HAP-1 (cell line): ENCODE measurements at places on chromosomes 11 and 22.

DNA sequence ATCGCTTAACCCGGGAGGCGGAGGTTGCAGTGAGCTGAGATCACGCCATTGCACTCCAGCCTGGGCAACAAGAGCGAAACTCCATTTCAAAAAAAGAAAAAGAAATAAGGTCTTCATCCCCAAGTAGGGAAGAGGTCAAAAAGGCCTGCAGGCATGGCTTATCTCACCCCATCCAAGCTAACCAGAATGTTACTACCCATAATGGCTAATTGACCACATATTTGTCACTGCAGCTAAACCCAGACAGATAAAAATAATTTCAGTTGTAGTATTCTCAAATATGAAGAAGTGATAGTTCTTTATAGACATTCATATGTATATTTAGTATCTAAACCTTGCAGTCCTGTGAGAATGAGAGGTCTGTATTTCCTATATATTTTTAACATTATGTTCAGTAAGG is 17.8 kb downstream of the PIWIL4 start:
- DNase-seq, result no peak

GRCh38 chr22:31210556-31211421 is 1.3 kb upstream of the LIMK2 start:
- no peak for DNase-seq

DNA sequence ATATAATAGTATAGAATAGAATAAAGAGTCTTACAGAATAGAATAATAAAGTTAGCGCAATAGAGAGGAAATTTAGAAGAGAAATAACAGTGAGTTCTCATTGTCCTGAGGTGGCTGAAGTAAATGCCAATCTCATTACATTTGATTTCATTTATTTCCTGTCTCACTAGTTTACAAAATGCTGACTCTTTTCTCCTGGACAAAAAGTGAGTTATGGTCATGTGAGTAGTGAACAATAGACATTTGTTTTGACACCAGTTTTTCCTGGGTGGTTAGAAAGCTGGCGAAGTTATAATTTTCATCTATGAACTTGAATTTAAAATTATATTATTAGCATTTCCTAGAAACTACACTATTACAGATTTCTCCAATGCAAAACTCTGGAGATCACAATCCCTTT is 143.7 kb downstream of the TYR start:
- DNase-seq, result no peak

- no peak for DNase-seq
Measured at GRCh38 chr11:59012398-59013265, 73.3 kb downstream of the GLYATL1 start.

DNA sequence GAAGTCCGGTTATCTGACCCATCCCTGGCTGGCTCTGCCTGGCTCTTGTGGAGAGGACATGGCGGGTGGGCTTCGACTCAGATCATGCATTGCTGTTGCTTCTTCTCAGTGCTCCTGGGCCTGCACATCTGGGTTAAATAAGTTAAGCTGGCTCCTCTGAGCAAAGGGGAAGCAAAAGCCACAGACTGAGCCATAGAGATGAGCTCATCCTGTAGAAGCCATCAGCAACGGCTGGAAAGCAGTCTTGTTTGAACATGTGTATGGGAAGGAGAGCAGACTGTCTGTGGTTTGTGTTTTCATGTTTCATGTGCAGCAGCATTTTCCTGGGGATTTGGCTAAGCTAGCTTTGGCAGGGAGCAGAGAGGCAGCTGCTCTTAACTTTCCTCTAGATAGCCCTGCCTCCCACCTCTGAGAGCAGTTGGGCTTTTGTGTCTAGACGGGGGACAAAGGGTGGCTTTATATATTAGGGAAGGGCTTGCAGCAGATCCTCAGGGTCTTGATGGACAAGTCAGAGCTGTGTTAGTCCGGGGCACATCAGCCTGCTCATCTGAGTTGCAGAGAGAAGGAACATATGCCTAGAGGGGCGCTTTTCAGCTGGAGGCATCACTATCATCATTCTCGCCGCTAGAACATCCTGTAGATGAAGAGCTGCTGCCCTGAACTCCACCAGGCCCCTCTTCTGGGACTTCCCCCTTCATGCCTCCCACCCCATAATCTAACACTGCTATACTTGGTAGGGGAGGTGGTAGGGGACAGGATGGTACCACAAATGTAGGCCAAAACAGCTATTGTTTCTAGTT is 14.9 kb downstream of the DCPS start:
- DNase-seq, result no peak

GRCh38 chr11:70297341-70297740 is 26.9 kb downstream of the PPFIA1 start:
- DNase-seq, result no peak

DNA sequence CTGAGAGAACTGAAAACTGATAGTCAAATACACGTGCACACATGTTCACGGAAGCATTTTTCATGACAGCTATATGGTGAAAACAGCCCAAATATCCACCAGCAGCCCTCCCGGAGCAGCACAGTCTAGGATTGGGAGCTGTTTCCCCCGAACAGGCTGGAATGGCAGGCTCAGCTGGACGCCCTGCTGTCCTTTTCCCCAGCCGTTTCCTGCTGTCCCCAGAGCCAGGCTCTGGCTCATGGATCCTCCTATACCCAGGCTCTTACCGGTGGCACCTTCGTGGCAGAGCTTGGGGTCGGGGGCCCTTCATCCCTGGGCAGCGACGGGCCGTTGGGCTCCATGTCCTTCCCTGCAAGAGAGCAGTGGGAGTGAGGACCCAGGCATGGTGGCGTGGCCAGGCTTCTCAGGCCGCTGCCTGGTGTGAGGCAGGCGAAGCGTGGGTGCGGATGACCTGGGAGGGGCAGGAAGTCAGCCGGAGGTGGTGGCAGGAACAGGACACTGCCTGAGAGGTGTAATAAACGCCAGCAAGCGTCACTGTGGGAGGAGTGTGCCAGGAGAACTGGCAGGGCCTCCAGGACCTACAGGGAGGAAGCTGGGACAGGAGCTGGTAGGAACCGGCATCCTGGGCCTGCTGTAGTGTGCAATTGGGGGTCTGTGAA is 38.8 kb downstream of the OSBPL5 start:
- DNase-seq, result no peak

- peak; percentile 23 for DNase-seq
Measured at GRCh38 chr11:114060392-114061047, 1.0 kb downstream of the ZBTB16 start.

GRCh38 chr11:44456544-44457300 is 108.7 kb upstream of the CD82 start:
- DNase-seq, result no peak

GRCh38 chr22:23767673-23768548 is at the start of gene CHCHD10:
Gene CHCHD10, minus strand, starts transcription at chr22:23767972. Its CDS starts 98 bp downstream, at chr22:23767874.
- peak; percentile 91 for DNase-seq

DNA sequence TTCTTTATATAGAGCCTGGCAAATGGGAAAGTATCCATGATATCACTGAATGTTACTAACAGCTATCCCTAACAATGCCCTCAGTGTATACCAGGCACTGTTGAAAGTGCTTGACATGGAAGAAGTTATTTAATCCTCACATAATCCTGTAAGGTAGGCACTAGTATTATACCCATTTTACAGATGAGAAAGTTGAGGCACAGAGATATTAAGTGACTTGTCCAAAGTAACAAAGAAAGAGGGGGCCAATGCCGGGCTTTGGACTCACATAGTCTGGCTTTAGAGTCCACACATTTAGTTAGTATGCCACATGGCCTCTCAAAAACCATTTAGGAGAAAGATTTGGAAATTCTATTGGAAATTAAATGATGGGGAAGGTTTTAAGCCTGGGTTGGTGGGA is 220.8 kb upstream of the PLET1 start:
- no peak for DNase-seq

DNA sequence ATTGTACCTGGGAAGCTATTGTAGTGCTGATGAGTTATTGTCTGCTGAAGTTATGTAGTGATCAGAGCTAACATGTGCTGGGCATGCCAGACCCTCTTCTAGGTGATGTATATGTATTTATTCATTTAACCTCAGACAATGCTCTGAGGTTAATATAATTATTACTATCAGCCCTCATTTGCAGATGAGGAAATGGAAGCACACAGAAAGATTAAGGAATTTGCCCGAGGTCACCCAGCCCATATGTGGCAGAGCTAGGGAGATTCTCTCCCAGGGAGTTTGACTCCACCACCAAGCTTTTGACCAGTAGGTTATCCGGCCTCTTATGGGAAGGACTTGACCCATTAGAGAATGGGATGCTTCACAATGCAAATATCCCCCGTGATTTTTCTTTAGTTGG is 114.2 kb upstream of the NAV2 start:
- DNase-seq, result no peak

DNA sequence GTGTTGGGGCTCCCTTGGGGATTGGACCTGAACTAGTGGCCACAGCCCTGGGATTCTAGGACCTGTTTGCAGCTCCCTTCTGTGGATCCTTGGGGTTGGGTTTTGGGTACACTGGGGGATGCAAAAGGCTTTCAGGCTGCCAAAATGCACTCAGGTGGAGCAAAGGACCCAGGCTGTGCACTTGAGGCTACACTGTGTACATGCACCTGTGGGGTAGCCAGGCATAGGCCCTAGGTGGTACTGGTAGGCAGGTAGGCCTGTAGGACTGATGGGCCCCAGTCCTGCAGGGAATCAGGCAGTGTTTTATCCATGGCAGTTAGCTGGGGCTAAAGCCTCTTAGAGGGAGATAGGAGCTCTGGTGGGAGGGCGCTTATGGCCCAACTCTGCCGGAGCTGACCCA is 542.3 kb downstream of the LUZP2 start:
- DNase-seq, result no peak

GRCh38 chr11:48116437-48117228 is 100.0 kb upstream of the OR4B1 start:
- peak; percentile 43 for DNase-seq

- no peak for DNase-seq
Measured at GRCh38 chr11:119210050-119210449, 3.9 kb downstream of the CBL start.

GRCh38 chr22:23565305-23565914 is 14.7 kb downstream of the IGLL1 start:
- peak; percentile 62 for DNase-seq

DNA sequence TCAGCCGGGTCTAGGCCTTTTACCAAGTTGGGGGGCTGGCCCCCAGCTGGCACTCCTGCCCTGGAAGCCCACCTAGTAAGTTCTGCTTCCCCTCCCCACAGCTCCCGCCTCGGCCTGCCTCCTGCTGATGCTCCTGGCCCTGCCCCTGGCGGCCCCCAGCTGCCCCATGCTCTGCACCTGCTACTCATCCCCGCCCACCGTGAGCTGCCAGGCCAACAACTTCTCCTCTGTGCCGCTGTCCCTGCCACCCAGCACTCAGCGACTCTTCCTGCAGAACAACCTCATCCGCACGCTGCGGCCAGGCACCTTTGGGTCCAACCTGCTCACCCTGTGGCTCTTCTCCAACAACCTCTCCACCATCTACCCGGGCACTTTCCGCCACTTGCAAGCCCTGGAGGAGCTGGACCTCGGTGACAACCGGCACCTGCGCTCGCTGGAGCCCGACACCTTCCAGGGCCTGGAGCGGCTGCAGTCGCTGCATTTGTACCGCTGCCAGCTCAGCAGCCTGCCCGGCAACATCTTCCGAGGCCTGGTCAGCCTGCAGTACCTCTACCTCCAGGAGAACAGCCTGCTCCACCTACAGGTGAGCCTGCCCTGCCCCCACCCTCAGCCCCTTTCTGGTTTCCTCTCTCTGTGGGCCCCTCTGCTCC is 7.3 kb downstream of the RTN4RL2 start:
- DNase-seq, result no peak
